ENCODE measurements at places on chromosomes 6 and 20.

DNA sequence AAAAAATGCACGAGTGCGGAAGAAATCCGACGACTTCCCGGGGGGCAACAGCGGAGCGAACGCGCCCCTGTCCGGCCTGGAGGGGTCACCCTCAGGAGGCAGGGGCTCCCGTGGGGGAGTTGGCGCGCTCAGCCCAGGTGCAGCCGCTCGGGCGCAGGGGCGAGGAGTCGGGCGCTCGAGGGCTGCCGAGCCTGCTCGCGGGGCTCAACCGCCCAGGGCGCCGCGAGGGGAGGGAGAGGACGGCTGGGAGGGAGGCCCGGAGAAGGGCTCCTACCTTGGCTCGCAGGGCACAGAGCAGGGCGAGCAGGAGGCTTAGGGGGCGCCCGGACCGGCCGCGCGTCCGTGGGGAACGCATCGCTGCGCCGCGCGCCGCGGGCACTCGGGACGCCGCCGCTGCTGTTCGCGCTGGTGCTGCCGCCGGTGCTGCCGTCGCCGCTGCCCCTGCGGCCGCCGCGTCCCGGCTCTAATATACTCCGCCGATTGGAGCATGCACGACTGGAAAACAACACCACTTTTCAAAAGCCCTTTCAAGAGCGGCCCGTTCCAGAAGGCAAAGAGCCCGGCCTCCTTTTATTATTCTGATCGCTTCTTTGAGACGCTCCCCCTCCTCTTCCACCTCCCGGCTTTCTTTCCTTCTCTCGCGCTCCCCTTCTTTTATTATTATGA lies 490 bp downstream of the JAG1 start:
- DNase-seq: no peak

DNA sequence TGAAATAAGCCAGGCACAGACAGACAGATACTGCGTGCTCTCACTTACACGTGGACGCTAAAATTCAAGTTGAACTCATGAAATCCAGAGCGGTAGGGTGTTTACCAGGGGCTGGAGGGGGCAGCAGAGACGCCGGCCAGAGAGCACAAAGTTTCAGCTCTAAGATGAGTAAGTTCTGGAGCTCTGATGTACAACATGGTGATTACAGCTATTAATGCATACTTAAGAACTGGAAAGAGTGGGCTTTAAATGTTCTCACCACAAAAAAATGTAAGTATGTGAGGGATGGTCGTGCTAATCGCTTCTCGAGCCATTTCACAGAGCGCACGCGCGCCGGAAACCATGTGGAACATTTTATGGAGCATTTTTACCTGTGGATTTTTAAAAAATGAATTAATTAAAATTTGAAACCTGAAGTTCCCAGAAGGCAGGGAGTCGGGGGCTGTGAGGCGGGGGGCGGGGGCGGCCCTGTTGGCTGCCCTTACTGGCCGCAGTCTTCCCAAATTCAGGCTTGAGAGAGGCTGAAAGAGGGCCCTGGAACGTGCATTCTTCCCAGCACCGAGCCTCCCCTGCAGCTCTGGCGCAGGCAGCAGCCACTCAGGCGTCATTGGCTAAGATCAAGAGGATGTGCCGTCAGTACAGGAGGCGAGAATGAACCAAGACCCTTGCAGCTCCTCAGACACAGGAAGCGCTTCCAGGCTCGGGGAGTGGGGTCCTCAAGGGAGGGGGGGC lies 8.5 kb upstream of the SLCO4A1 start:
- no peak for DNase-seq

DNA sequence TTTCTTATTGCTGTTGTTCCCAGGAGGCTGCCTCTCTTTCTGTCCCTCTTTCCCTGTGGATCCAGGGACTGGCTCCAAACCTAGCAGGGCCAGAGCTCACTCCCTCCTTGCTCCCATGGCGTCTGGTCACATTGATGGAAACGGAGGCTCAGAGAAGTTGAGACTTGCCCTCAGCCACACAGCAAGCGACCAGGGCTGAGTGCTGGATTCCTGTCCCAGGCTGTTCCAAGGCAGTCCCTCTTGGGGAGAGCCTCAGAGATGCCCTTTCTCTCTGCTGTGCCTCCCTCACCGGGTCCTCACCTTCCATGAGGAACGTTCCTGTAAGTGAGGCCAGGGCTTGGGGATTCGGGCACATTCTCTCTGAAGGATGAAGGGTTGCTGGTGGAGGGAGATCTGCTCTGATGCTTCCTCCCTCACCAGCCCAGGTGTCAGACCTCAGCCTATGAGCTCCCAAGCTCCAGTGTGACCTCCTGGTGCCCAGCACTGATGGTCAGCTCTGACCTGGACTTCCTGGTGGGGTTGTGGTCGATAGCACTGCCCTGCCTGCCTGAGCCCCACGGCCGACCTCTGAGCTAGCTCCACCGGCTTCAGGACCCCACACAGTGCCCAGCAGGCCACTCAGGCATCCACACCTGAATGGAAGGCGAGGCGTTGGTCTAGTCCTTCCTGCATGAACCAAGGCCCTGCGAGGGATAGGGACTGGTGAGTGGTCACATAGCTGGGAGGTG lies 26.8 kb downstream of the SUN5 start:
- DNase-seq: no peak

- peak; percentile 72 for DNase-seq
These were observed 150.5 kb upstream of the PRSS16 start for GRCh38 chr6:27096834-27097511.

- peak; percentile 62 for DNase-seq
These were observed 865 bp upstream of the DAAM2 start for GRCh38 chr6:39791311-39791710.

DNA sequence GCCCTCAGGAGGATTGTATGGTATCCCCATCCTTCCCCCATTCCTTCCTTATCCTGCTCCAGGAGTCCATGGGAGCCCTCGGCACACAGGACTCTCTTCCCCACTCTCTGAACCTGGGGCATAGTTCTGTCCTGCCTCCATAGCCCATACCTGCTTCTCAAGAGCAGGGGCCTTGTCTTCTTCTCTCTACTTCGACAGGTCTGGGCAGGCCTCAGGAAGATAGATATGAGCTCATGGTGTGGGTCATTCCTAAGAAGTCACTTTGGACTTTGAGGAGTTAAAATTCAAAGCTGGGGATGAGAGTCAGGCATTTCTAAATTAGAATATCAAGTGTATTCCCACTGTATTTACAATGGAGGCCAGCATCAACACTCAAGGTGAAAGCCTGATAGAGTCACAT lies 8.4 kb upstream of the ADA start:
- no peak for DNase-seq

DNA sequence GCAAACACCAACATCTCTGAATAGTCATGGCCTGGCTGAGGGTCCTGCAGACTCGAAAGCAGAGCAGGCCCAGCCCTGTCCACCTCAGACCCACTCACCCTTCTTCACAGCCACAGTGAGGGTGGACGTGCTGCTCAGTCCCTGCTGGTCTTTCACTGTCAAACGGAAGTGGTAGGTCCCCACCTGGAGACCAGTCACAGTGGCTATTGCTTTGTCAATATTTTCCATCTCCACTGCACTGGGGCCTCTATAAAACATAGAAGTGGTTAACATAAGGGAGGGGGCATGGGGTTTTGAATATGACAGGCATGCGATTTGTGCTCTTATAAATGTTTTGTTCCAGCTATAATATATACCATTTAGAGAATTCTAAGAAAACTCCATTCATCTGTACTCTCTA lies 73.9 kb downstream of the ALDH5A1 start:
- DNase-seq: no peak

DNA sequence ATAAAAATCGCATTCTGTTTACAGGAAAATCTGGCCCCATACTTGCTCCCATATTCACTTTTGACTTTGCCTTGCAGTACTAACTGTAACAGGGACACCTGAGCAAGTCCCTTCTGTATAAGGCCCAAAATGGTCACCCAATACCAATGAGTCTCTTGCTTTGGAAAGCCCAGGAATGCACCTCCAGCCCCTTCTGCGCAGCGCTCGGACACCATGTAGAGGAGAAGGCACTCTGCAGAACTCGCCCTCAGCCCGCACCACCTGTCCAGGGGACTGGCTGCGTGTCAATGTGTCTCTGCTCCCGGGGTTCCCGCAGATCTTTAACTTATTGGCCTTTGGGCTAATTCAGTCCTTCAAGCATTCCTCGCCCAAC lies 746 bp upstream of the PRND start:
- DNase-seq: no peak

- no peak for DNase-seq
These were observed 586 bp upstream of the LST1 start for GRCh38 chr6:31585491-31585890.

- DNase-seq: no peak
These were observed 179.2 kb downstream of the TMEM242 start for GRCh38 chr6:157143890-157144798.

- DNase-seq: peak; percentile 7
These were observed 1.2 kb downstream of the NANP start for GRCh38 chr20:25622450-25623224.
